ENCODE measurements at places on chromosomes 2 and 18.
A peak's percentile ranks its signal among the peaks of the same experiment; 100 is the strongest.

DNA sequence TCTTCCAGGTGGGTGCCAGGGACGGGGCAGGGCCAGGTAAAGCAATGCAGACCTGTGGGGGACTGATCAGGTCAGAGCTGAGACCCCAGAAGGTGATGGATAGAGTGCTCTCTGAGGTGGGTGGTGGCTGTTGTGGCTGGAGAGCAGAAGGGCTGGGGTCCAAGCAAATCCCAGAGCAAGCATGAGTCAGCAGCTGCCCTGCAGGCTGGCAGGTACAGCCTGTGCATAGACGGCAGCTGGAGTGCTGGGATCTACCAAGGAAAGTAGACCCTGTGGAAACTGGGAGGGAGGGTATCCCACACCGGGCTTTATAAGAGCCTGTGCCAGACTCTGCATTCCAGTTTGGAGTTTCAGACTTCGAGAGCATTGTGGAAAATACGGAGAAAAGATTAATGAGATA is 663 bp downstream of the TRIM54 start:
- DNase-seq = no peak

GRCh38 chr18:10011061-10011460 is 97.2 kb downstream of the VAPA start:
- no peak for DNase-seq

- DNase-seq = no peak
These were observed 7.7 kb downstream of the RAB27B start for GRCh38 chr18:54835944-54836343.

DNA sequence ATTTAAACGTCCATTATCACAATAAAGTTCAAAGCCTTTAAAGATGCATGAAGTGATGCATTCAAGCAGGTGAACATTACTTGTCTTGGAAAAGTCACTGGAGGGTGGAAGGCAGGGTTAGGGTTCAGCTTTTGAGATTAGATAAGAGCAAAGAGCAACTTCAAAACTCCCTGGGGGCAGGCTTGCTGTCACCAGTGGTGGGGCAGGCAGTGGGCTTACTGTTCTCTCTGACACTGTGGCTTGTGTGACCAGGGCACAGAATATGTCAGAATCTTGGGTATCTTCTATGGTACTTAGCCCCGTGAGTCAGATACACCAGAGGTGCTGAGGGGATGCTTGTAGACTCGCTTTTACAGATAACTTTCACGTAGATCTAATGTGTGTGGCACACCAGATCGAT is 52.8 kb downstream of the WIPF1 start:
- no peak for DNase-seq

GRCh38 chr18:62878305-62878704 is 163.0 kb downstream of the PHLPP1 start:
- no peak for DNase-seq

GRCh38 chr2:186503827-186504606 is 18.0 kb downstream of the ZC3H15 start:
- peak; percentile 18 for DNase-seq

All from astrocyte of the cerebellum (primary cell).